ENCODE measurements at places on chromosomes 5 and 9. TPM values are rescaled to one million over a fixed set of nuclear protein-coding genes. Genes with fewer than 3 reads are reported as not detected.

The MEGF10 gene
- 0.82 TPM for total RNA-seq

- no peak overlapping the region for H3K27ac ChIP-seq
- no peak for DNase-seq
- H3K4me1 ChIP-seq: no peaks in the 10 kb centered on the region
- H3K27me3 ChIP-seq: no peaks in the 10 kb centered on the region
- H3K4me3 ChIP-seq: no peak overlapping the region
Observed at GRCh38 chr5:166823360-166823759, 1468.1 kb upstream of the WWC1 start.

GRCh38 chr5:67000794-67001475 is 195.7 kb downstream of the CD180 start:
- no peak overlapping the region for H3K27ac ChIP-seq
- no peaks in the 10 kb centered on the region for H3K27me3 ChIP-seq
- no peak for DNase-seq
- no peak overlapping the region for H3K4me3 ChIP-seq
- H3K36me3 ChIP-seq: no peaks in the 10 kb centered on the region

GRCh38 chr5:64213011-64213410 is 47.4 kb downstream of the RNF180 start:
- no peaks in the 10 kb centered on the region for H3K36me3 ChIP-seq
- H3K4me1 ChIP-seq: no peaks in the 10 kb centered on the region
- H3K27ac ChIP-seq: no peak overlapping the region
- DNase-seq: peak; percentile 14
- H3K27me3 ChIP-seq: no peaks in the 10 kb centered on the region

GRCh38 chr9:131096269-131097125 is at the start of gene AIF1L:
Gene AIF1L, plus strand, starts transcription at chr9:131096531. Its CDS starts 99 bp downstream, at chr9:131096630.
- peak within 1 kb of the TSS; percentile 28 for H3K4me3 ChIP-seq
- H3K4me1 ChIP-seq: no peaks in the 10 kb centered on the region
- H3K27me3 ChIP-seq: no peaks in the 10 kb centered on the region
- peak; percentile 70 for DNase-seq
- H3K36me3 ChIP-seq: no peaks in the 10 kb centered on the region
